ENCODE measurements at places on chromosomes 12 and 14. TPM values are rescaled to one million over a fixed set of nuclear protein-coding genes. Genes with fewer than 3 reads are reported as not detected.

DNA sequence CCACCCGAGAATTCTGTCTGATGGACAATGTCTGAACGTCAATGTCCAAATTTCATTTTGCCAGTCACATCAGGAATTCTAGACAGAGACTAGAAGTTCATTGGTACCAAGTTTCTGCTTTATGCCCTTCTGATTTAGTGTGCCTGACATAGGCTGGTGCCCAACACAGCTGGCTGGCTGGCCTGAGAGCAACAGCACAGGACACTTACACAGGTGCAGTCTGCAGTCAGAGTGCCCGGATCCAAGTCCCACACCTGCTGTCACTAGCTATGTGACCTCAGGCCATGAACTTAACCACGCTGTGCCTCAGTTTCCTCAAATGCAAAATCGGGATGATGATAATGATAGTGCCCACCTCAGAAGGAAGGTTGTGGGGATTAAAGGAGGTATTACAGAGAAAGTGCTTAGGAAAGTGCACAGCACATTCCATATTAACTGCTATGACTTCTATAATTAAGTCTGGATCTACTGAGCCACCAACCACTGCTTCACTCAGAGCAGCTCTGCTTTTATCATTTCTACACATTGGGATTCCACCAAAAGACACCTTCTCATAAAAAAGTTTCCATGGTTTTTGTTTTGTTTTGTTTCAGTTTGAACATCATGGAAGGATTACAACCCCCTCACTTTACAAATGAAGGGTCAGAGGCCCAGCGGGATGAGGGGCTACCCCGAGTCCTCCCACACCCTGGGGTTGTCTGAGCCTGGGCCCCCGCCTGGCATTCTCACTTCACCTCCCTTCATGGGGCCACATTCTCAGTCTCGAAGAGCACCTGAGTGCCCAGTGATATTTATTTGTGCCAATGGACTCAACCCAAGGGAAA, 168.8 kb upstream of the BCL2L14 start:
- DNase-seq, result no peak
- no peaks in the 10 kb centered on the region for H3K27me3 ChIP-seq
- peaks cover 10% of the 10 kb centered on the region for H3K4me1 ChIP-seq
- H3K36me3 ChIP-seq, result no peaks in the 10 kb centered on the region
- no peak overlapping the region for H3K4me3 ChIP-seq
- no peak overlapping the region for H3K27ac ChIP-seq

The ANHX gene
- total RNA-seq, result not detected

DNA sequence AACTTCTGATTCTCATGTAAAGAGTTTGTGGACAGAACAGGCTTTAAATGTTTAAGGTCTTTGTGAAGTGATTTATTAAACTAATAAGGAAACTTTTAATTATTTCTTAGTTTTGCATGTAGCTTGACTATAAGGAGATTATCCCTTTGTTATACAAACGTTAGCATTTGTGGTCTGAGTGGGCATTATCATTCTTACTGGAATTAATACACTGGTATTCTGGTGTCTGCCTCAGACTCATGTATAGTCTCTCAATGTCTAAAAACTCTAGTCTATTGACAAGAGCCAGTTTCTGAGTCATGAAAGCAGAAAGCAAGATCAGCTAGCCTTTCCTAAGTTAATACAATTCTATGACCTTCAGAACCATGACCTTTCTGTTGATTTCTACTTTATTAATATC, 51.3 kb downstream of the SOX5 start:
- DNase-seq, result no peak
- H3K27ac ChIP-seq, result no peak overlapping the region
- H3K4me3 ChIP-seq, result no peak overlapping the region
- no peaks in the 10 kb centered on the region for H3K36me3 ChIP-seq

The ACSM4 gene
- not detected for total RNA-seq

DNA sequence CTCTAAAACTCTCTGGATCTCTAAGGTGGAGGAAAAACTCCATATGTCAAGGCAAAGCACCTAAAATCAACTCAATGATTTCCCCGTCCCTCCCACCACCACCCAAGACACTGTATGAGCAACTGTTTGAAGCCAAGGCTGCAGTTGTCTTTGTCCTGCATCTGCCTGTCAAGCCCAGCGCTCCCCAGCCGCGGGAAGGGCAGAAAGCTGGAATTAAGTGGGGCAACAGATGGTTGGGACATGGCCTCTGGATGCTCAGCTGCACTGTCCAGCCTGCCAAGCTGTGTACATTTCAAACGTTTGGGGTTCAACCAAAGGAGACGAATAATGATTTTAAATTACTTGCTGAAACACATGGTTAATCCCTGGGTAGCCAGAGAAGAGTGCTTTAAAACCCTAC, 42.2 kb upstream of the PTGR2 start:
- no peaks in the 10 kb centered on the region for H3K4me1 ChIP-seq
- H3K27ac ChIP-seq, result no peak overlapping the region
- H3K27me3 ChIP-seq, result no peaks in the 10 kb centered on the region
- H3K4me3 ChIP-seq, result no peak overlapping the region
- no peak for DNase-seq

DNA sequence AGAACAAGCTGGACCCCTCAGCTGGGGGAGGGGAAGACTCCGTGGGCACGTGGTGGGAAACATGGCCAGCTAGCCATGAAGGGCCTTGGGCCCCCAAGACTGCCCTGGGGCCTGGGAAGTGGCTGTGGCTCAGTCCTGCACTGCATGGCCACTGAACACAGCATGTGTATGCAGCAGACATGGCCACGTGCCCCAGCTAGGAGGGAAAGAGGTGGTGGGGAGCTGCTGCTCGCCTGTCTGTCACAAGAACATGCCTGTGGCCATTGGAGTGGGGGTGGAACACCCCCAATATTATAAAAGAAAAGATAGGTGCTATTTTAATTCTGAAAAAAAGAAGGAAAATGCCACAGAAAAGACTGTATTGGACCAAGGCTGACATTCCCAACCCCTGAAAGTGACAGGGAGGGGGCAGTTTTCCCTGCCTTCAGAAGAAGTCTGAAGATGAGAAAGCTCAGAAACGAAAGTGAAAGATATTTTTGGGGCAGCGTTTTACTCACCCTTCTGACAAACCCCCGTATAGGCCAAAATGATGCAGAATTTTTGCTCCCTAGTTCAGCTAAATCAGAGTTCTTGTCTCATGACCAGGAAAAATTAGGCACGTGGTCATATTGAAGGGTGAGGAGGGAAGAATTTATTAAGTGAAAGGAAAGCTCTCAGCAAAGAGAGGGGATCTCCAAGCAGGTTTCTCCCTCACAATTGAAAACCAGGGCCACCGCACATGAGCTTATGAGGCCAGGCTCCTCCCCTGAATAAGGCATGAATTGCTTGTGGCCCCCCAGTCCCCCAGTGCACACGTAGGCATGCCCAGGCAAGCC, 35.2 kb upstream of the PCNX1 start:
- H3K27ac ChIP-seq, result no peak overlapping the region
- H3K27me3 ChIP-seq, result no peaks in the 10 kb centered on the region
- H3K4me3 ChIP-seq, result no peak overlapping the region
- no peaks in the 10 kb centered on the region for H3K36me3 ChIP-seq

- H3K36me3 ChIP-seq, result no peaks in the 10 kb centered on the region
- peak; percentile 86 for DNase-seq
- no peak overlapping the region for H3K4me3 ChIP-seq
- H3K4me1 ChIP-seq, result no peaks in the 10 kb centered on the region
Observed at GRCh38 chr12:123808167-123808566, 46.1 kb downstream of the DNAH10 start.

GRCh38 chr12:52233462-52234207, 592 bp downstream of the KRT7 start:
- H3K27me3 ChIP-seq, result no peaks in the 10 kb centered on the region
- H3K4me1 ChIP-seq, result peaks cover 65% of the 10 kb centered on the region
- peak; percentile 26 for DNase-seq
- no peak overlapping the region for H3K27ac ChIP-seq
- H3K4me3 ChIP-seq, result peak overlapping the region; percentile 40

GRCh38 chr12:99170037-99170436, 477.5 kb upstream of the GARIN6 start:
- H3K36me3 ChIP-seq, result no peaks in the 10 kb centered on the region
- no peak for DNase-seq
- no peaks in the 10 kb centered on the region for H3K4me1 ChIP-seq
- no peak overlapping the region for H3K4me3 ChIP-seq

Data from osteoblast (primary cell).